Karpas-422 (cell line): ENCODE measurements at places on chromosomes 2 and 18. TPM values are rescaled to one million over a fixed set of nuclear protein-coding genes. Genes with fewer than 3 reads are reported as not detected.

DNA sequence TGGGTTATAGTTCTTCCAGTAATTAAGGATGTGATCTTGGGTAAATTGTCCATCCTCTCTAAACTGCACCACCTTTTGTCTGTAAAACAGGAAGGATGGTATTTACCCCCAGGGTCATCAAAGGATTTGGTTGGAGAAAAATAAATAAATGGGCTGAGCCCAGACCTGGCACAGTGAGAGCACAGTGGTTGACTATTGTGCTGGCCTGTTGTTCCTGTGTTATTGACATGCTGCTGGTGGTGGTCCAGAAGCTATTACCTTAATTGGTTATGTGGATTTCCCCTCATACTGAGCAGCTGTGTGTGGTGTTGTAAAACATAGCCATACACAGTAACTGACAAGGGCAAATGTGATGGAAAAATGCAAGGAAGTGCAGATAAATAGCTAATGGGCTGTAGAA is 746 bp upstream of the IL37 start:
- H3K4me1 ChIP-seq, result no peaks in the 10 kb centered on the region
- no peak overlapping the region for H3K27ac ChIP-seq
- H3K27me3 ChIP-seq, result no peaks in the 10 kb centered on the region
- H3K36me3 ChIP-seq, result no peaks in the 10 kb centered on the region

C2orf66 gene
- total RNA-seq, result not detected in 2 replicates

DNA sequence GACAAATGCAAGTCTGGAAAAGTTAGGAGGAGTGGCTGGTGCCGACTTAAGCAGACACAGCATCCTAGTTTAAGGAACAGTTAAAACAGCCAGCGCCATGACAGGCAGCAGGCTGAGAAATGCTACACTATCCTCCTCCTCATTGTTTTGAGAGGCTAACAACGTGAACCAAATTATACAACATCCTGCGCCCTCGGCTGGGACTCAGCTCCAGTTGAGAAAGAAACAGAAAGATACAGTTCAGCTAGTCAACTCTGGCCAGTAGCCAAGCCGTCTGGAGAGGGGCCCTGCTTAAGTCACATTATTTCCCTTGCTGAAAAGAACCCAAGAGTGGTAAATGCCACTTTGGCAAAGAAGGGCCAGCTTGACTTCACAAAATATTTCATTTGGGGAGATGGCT is 90.2 kb downstream of the BCL11A start:
- DNase-seq, result no peak
- H3K4me3 ChIP-seq, result no peak overlapping the region
- H3K36me3 ChIP-seq, result peaks cover 54% of the 10 kb centered on the region
- no peaks in the 10 kb centered on the region for H3K27me3 ChIP-seq

MTCL1 gene
- 0.43 and 2.9 TPM in 2 replicates for total RNA-seq

TFCP2L1 gene
- total RNA-seq, result not detected in 2 replicates

DNA sequence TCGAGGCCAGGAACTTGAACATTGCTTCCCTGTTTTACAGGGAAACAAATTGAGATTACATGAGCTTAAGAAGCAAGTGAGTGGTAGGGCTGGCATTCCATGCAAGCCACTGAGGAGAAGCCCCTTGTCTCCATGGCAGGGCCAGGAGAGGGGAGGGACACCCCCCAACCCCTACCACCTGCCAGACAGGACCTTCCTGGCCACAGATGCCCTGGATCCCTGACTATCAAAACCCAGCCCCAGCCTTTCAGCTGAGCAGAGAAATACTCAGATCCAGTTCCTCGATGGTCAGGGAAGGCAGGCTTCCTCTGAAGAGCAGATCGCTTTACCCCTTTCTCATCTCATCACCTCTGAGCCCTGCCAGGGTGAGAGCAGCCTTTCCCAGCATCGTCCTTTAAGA is 53.8 kb upstream of the ALPP start:
- no peak overlapping the region for H3K27ac ChIP-seq
- no peaks in the 10 kb centered on the region for H3K36me3 ChIP-seq
- no peak overlapping the region for H3K4me3 ChIP-seq
- no peak for DNase-seq
- H3K4me1 ChIP-seq, result peaks cover 10% of the 10 kb centered on the region
- no peaks in the 10 kb centered on the region for H3K27me3 ChIP-seq

TEX44 gene
- not detected in 2 replicates for total RNA-seq

GRCh38 chr18:32380559-32380958 is 90.1 kb downstream of the GAREM1 start:
- H3K27ac ChIP-seq, result no peak overlapping the region
- H3K36me3 ChIP-seq, result no peaks in the 10 kb centered on the region
- H3K4me3 ChIP-seq, result no peak overlapping the region
- no peaks in the 10 kb centered on the region for H3K27me3 ChIP-seq

DNA sequence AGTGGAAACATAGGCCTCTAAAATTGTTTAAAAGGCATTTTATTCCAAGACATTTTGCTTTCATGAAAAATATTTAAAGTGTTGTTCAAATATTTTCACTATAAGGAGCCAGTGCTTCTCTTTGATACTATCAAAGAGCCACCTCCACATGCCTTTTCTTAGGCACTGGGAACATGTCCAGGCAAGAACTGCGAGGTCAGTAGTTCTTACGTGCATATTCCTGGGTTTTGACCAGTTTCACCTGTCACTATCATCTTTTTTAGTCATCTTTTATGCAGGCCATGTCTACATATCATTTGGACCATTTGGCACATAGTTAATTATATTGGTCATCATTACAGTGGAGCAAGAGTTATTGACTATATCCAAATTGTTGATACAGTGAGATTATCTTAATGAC is 195.3 kb downstream of the CCDC85A start:
- H3K4me1 ChIP-seq, result no peaks in the 10 kb centered on the region
- H3K36me3 ChIP-seq, result no peaks in the 10 kb centered on the region
- no peaks in the 10 kb centered on the region for H3K27me3 ChIP-seq
- no peak overlapping the region for H3K4me3 ChIP-seq

DNA sequence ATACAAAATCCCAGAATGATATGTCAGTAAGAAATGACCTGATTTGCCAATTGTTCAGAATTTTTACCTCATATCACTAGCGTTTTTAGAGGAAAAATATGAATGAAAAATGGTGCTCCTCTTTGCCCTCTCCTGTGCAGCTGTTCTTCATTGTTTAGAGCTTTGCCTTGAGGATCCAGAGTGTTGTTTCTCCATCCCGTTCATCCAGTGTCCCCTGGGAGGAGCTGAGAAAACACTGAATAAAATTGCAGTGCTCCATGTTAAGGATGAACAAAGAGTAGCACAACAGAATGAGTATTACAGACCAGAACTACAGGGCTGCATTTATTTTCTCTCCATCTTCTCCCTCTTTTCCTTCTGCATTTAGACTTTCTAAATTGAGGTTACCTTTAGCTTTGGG is 133.1 kb downstream of the ADCYAP1 start:
- no peak for DNase-seq
- H3K36me3 ChIP-seq, result no peaks in the 10 kb centered on the region
- no peak overlapping the region for H3K27ac ChIP-seq
- no peak overlapping the region for H3K4me3 ChIP-seq
- H3K4me1 ChIP-seq, result no peaks in the 10 kb centered on the region

GRCh38 chr2:229856413-229856812 is 65.4 kb downstream of the TRIP12 start:
- peak overlapping the region; percentile 70 for H3K27ac ChIP-seq
- peaks cover 51% of the 10 kb centered on the region for H3K4me1 ChIP-seq
- peaks cover 47% of the 10 kb centered on the region for H3K36me3 ChIP-seq
- no peaks in the 10 kb centered on the region for H3K27me3 ChIP-seq
- H3K4me3 ChIP-seq, result no peak overlapping the region

- H3K4me1 ChIP-seq, result no peaks in the 10 kb centered on the region
- no peak for DNase-seq
- no peak overlapping the region for H3K27ac ChIP-seq
- H3K27me3 ChIP-seq, result no peaks in the 10 kb centered on the region
Measured at GRCh38 chr2:100619951-100620350, 57.2 kb downstream of the PDCL3 start.

PTGR3 gene
- total RNA-seq, result 6.6 and 17.7 TPM in 2 replicates

- DNase-seq, result no peak
- H3K27me3 ChIP-seq, result no peaks in the 10 kb centered on the region
- no peaks in the 10 kb centered on the region for H3K36me3 ChIP-seq
- no peak overlapping the region for H3K4me3 ChIP-seq
- H3K4me1 ChIP-seq, result no peaks in the 10 kb centered on the region
Measured at GRCh38 chr2:153373510-153374279, 104.9 kb downstream of the RPRM start.

CYS1 gene
- 0.54 TPM in 1 of 2 replicates, not detected in the other for total RNA-seq

ING5 gene
- total RNA-seq, result 34.4 and 46.8 TPM in 2 replicates

DNA sequence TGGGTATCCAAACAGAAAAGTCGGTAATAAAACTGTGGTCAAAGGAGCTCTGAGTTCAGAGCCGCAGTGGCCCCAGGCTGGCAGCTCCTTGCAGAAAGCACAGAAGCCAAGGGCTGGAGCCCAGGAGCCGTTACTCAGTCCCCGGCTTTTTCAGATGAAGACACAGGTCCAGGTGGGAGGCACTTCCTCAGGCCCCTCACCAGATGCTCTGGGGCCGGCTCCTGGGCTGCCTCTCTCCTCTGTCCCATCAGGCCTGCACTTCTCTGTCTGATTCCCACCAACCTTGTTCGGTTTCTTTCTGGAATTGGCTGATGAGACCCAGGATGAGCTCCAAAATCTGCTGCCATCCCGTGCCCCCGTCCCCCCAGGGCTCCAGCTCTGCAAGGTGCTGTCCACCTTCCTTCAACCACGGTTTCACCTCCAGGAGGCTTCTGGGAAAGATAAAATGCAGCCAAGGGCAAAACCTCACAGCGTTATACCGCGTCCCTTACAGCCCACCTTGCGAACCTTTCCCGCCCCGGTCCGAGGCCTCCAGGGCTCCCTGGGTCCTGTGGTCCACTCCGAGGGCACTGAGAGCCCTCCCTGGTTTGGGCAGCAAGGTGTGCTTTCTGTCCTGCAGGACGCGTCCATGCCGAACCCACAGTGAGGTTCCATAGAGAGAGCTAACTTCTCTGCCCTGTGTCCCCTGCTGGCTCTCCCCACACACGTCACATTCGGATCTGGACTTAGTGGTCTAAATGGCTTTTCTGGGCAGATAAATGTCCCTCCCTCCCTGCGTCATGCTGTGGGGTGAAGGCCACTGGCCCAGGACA is 102.9 kb downstream of the TPO start:
- no peaks in the 10 kb centered on the region for H3K27me3 ChIP-seq
- no peaks in the 10 kb centered on the region for H3K36me3 ChIP-seq
- no peak for DNase-seq
- no peak overlapping the region for H3K4me3 ChIP-seq
- H3K4me1 ChIP-seq, result no peaks in the 10 kb centered on the region

NOSTRIN gene
- not detected in 2 replicates for total RNA-seq

HOXD3 gene
- total RNA-seq, result not detected in 2 replicates

- H3K27ac ChIP-seq, result no peak overlapping the region
- no peaks in the 10 kb centered on the region for H3K36me3 ChIP-seq
- no peak for DNase-seq
- no peak overlapping the region for H3K4me3 ChIP-seq
Measured at GRCh38 chr18:47427072-47427471, 175.6 kb upstream of the SKOR2 start.

GRCh38 chr18:79570266-79571201 is 109.1 kb upstream of the CTDP1 start:
- no peak overlapping the region for H3K4me3 ChIP-seq
- H3K27me3 ChIP-seq, result no peaks in the 10 kb centered on the region; the same call in 1 of the 2 replicates
- no peak for DNase-seq
- no peaks in the 10 kb centered on the region for H3K4me1 ChIP-seq
- no peak overlapping the region for H3K27ac ChIP-seq

ABHD1 gene
- 1.4 and 2.4 TPM in 2 replicates for total RNA-seq

CNTNAP5 gene
- total RNA-seq, result 0.25 and 0.78 TPM in 2 replicates

STARD6 gene
- total RNA-seq, result 0.47 TPM in 1 of 2 replicates, not detected in the other

DNA sequence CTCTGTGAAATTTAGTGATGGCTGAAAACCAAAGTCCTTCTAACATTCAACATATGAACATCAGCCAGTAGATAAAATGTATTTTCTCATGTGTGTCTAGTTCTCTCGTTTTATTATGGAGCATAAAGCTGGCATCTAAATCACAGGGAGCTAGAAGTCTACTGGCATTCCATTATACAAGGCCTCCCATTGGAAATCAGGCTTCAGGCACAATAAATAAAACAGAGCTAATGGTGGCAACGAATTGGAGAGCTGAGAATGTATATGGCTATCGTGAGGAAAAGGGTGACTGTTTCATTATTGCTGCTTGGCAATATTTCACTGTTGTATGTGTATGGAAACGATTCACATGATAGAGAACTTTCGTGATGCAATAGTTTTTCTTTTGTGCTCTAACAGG is 62.4 kb downstream of the SLC5A7 start:
- no peaks in the 10 kb centered on the region for H3K27me3 ChIP-seq
- H3K27ac ChIP-seq, result no peak overlapping the region
- no peak for DNase-seq
- H3K4me1 ChIP-seq, result no peaks in the 10 kb centered on the region

DNA sequence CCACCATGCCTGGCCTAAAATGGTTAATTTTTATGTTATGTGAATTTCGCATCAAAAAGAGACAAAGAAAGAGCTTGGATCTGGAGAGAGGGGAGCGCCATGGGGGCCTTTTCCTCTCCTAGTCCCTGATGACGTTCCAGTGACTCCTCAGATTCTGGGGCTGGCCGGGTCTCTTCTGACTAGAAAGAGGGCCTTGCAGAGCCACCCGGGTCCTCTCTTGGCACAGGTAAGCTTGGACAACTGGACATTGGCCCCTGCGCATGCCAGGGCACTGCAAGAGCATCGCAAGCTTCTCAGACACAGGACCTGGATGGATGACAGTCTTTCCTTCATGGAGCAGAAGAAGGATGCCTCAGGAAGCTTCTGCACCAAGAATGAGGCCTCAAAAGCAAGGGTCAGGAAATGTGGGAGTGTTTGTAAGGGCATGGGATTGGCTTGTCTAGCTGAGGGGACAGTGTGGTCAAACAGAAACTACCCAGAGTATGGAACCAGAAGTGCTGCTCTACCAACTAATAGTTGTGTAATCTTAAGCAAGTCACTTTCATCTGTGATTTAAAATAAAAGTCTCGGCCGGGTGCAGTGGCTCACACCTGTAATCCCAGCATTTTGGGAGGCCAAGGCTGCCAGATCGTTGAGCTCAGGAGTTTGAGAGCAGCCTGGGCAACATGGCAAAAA is 35.2 kb downstream of the FOSL2 start:
- DNase-seq, result no peak
- H3K27me3 ChIP-seq, result no peaks in the 10 kb centered on the region
- no peak overlapping the region for H3K27ac ChIP-seq
- H3K4me3 ChIP-seq, result no peak overlapping the region

- no peak overlapping the region for H3K27ac ChIP-seq
- no peak for DNase-seq
- no peaks in the 10 kb centered on the region for H3K27me3 ChIP-seq
- no peaks in the 10 kb centered on the region for H3K36me3 ChIP-seq
- H3K4me3 ChIP-seq, result no peak overlapping the region
Measured at GRCh38 chr2:175478096-175478768, 296.7 kb upstream of the ATP5MC3 start.

FABP1 gene
- total RNA-seq, result not detected in 2 replicates

FSHR gene
- not detected in 2 replicates for total RNA-seq

PMS1 gene
- 29.7 and 41.9 TPM in 2 replicates for total RNA-seq

GRCh38 chr2:109460553-109461324 is 153.0 kb downstream of the SEPTIN10 start:
- no peaks in the 10 kb centered on the region for H3K27me3 ChIP-seq
- no peak for DNase-seq
- no peak overlapping the region for H3K27ac ChIP-seq
- H3K4me3 ChIP-seq, result no peak overlapping the region

AMER3 gene
- total RNA-seq, result not detected in 2 replicates

- H3K27ac ChIP-seq, result no peak overlapping the region
- DNase-seq, result peak; percentile 61
- H3K4me3 ChIP-seq, result no peak overlapping the region
- H3K27me3 ChIP-seq, result no peaks in the 10 kb centered on the region
Measured at GRCh38 chr2:26770986-26771586, 7.0 kb downstream of the SLC35F6 start.
